ENCODE measurements at places on chromosomes 4 and X.

DNA sequence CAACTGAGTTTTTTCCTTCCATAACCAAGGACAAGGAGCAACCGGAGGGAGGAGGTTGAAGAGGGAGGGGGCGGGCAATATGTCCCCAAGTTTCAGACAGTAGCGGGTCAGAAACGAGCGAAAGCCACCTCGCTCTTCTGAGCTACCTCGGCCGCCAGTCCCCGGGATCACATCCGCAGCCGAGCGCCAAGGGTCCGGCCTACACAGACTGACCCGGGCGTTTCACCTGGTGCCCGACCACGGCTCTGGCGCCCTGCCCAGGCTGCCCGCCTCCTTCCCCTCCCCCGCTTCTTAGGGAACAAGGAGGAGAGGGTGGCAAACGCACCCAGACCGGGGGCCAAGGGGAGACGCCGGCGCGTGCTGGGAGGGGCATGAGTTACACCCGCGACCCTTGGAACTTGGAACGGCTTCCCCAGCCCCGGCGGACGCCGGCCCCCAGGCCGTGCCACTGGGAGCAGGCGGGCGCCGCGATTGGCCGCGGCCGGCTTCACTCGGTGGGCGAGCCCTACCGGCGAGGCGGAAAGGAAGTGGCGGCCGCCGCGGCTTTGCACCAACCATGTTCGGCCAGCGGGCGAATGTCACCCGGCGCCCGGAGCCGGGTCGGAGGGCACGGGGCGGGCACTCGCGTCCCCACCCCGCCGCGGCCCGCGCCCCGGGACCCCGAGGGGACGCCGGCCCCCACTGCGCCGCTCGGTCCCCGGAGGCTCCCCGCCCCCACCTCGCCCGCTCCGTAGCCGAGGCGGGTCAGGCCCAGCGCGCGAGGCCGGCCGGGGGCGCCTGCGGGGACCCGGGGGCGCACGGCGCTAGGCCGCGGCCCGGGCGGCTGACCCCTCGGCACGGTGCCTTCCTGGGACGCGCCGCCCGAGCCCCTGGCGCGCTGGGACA is 1.5 kb downstream of the IRF2 start:
- peak; percentile 87 for DNase-seq

DNA sequence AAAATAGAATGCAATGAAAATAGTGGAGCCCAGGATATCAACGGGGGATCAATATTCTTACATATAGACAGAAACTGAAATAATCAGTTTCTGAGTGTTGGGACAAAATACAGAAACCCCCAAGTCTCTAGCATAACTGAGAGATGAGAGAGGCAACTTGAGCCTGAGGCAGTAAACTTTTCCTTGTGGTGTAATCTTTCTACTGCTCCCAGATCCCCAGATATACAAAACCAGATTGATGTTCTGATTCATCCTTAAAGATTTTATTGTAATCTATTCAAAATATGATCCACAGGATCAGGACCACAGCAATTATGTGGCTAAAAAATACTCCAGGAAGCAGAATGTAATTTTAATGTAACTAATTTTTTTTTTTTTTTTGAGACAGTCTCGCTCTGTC is 2282.6 kb downstream of the ARAP2 start:
- no peak for DNase-seq

DNA sequence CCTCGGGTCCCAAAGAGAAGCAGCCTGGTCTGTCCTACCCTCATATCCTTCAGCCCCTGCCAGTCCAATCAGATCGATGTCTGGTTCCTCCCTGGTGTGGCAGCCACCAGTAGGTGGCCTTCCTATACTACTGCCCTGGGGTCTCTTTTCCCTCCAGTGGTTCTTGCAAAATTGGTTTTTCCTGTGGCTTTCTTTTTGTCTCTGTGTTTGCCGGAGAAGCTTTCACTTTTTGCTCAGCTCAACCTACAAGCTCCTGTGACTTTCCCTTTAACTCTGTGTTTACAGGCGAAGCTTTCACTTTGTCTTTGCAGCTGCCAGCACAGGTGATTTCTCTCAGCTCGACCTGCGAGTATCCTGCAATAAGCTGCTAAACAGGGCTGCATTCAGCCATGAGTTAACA is 46.8 kb downstream of the UGT2A3 start:
- no peak for DNase-seq

DNA sequence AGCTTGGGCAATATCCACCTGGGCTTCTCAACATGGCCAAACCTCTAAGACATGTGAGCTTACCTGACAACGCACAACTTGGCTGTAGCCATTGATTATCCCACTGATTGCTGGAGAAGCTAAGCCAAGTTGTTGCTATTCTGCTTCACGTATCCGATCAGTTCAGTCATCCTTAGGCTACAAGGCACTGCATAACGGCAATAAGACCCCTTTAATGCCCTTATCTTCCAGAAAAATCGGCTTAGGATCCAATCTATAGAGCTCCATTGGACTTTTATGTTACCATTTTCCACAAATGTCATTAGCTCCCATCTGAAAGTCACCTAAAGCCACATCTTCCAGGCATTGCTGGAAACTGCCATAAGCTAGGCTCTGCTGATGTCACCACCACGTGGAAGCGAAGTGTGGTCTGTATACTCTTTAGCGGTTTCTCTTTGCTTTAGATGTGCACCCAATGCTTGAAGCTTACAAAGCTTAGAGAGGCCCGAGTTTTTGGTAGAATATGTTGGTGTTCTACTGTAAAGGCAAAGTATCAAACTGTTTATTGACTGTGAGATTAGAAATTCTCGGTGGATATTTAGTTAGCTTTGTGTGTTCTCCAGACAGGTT is 163.1 kb downstream of the CPE start:
- no peak for DNase-seq

- DNase-seq: no peak
Observed at GRCh38 chr4:56372774-56373173, 14.5 kb downstream of the AASDH start.

DNA sequence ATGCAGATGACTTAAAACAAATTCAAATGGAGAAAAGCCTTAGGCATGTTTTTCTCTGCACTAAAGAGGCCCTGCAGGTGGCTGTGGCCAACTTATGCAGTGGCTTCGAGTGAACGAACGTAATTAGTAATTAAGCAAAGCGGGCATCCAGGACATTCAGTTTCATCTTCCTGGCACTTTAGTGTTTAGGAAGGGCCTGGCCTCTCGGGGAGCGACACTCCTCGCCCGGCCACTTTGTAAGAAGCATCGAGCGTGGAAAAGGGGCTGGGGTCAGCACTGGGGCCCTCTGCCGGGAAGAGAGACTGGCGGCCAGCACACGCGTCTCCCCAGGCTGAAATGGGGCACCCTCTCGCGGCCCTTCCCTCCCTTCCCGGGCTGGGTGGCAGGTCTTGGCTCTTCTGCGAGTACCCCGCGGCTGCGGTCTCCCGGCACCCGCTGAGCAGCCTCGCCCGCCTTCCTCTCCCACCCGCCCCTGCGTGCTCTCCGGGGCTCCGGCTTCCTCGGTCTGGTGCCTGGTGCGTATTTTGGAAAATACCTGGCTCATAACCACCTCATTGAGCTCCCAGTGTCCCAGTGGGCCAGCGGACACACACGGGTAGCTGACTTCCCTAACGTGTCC is 677 bp upstream of the CYP4V2 start:
- DNase-seq: no peak

DNA sequence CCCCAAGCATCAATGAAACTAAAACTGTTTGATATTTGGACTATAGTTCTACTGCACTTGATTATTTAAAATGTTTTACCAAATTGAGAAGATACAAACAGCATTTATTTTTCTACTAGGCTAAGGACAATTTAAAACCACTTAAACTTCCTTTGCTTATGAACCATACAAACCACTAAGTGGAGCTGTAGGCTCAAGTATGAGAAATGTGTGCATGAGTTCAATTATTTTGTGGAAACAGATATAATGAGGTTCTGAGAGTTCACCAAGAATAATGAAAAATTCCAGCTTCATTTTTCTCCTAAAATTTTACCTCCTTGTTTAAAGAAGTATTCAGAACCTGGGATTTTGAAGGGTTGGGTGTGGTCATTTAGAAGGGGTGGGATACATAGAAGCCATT is 63.1 kb downstream of the SERPINA7 start:
- DNase-seq: no peak

DNA sequence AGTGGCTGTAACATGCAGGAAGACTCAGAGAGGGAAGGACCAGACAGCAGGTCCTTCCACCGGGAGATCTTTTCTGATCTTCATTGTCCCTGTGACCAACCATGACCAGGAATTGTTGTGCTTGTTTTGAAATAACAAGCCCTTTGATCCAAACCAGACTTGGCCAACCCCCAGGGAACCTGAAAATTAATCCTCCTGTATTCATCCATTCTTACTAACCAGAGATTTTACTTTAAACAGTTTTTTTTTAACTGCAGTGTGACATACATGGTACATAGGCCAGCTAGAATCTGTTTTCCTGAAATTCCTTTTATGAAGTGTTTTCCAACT is 4.0 kb downstream of the WFS1 start:
- no peak for DNase-seq

- DNase-seq: no peak
Observed at GRCh38 chrX:23822841-23823240, 39.9 kb downstream of the SAT1 start.

DNA sequence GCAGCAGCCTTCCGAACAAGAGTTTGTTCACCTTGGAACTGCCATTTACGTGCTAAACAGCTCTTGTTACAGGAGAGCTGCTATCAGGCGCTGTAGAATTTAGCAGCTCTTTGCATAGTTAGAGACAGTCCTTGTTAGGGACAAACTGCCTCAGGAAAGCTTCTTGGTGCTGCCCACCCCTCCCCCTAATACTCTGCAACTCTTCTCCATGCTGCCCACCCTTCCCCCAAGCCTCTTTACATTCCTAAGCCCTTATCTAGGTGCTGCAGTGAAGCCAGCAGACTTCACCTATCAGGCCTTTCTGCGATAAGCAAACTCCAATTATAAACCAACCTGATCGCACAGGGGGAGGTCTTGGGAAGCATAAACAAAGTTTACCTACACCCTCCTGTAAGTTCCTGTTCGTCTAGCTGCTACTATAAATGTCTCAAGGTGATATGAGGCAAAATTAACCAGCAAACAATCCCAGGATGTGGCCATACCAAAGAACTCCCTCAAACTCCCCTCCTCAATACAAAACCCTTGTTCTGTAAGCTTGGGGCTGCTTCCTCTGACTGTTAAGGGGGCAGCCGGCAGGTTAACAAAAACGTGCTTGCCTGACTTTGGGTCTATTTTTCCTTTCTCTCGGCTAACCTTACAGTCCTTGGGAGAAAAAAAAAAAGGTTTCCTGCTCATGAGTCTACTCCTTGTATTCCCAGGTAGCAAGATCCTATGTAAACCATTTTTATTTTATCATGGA is 74.0 kb upstream of the GC start:
- no peak for DNase-seq

- DNase-seq: no peak
Observed at GRCh38 chr4:120948382-120948781, 25.9 kb upstream of the PRDM5 start.

DNA sequence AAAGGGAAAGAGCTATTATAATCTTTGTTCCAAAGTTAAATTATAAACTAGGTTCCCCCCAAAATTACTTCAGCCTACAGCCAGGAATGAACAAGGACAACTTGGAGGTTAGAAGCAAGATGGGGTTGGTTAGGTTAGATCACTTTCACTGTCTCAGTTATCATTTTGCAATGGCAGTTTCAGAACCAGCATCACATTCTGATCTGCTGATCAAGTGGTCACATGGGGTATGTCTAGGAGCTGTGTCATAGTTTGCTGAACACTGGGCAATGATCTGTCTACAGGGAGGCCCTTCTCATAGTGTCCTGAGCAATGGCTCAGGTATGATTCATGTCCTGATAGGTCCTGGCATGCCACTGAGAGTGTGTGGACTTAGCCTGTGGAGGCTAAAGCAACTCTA is 41.6 kb upstream of the XIAP start:
- no peak for DNase-seq

Measured in Caki2 (cell line).